ENCODE measurements at places on chromosomes 2 and 18.

DNA sequence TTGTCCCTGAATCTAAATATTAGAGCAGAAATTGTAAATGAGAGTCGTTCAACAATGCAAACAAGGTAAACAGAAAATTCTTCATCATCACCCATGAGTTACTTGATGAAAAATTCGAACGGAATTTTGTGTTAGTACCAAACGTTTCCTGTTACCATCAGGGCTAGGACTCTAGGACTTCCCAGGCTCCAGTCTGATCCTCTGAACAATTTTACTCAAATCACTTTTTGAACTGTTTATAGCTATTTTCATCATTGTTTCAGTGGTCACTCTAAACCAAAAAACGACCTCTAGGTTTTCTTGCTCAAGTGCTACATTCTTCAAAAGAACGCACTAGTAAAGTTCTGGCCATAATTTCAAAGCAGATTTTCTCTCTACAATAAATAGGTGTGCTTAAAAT is 273.3 kb downstream of the MREG start:
- DNase-seq, result no peak

- DNase-seq, result no peak
These were observed 147.0 kb downstream of the ESCO1 start for GRCh38 chr18:21453511-21453901.

DNA sequence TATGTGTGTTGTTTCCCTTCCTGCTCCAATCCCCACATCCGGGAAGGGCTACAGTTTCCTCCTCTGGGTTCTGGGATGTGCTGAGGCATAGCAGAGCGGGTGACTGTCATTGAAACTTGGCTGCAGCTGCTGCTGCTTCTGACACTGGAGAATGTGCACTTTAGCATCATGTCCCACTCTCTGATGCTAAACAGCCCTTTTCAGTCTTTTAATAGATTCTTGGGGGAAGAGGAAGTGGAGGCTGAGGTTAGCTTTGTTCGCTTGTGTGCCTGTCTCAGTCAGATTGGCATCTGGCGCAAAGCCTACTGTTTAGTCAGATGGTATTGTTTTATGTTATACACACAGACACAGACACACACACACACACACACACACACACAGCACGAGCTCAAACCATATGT is 136.5 kb upstream of the RND3 start:
- no peak for DNase-seq

DNA sequence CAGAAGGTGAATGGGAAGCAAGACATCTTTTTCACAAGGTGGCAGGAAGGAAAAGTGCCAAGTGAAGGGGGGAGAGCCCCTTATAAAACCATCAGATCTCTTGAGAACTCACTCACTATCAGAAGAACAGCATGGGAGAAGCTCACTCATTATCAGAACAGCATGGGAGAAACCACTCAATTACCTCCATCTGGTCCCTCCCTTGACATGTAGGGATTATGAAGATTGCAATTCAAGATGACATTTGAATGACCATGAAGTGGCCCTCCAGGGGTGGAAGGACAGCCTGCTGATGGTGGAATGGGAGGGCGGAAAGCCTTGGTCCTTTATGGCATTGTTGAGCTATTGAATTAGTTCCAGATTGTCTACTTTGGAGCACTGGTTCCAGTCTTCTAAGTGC is 413.0 kb upstream of the MEX3C start:
- DNase-seq, result no peak

DNA sequence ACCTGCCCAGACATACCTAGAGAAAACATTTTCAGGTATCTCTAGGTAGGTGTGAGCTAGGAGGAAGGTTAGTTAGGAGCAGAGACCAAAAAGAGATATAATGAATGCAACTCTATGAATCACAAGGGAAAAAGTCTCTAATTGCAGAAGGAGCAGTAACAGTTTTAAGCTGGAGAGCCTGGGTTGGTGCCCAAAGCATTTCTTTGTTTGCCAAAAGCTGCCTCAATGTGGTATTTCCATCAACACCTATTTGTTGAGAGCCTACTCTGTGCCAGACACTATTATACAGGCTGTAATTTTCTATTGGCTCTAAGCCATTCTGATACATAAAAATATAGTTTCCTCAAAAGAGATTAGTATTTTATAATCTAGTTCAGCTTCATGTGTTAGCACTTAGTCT is 141.6 kb downstream of the UBE2E3 start:
- no peak for DNase-seq

GRCh38 chr2:214737188-214737587 is 72.3 kb downstream of the BARD1 start:
- no peak for DNase-seq

DNA sequence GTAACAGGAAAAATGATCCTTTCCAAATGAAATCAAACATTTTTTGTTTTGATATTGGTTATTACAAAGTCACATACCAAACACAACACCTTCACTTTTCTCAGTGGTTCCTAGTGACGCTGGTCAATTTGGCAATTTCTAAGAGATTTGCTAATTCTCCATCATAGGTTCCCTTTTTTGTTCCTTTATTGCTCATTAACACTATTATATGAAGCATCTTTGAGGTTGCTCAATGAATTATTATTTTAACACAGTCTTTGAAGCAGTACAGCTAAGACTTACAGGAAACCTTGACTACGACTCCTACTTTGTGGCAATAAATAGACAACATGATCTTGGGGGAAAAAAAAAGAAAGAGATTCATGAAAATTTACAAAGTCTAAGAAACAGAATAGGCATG is 152.2 kb upstream of the VRK2 start:
- DNase-seq, result no peak

All from activated T-cell treated with anti-CD3 and anti-CD28 coated beads, Interleukin-2, amount 50 U/mL, for 1 hour (primary cell).